Activated CD8-positive, alpha-beta memory T cell treated with anti-CD3 and anti-CD28 coated beads for 1 hour (primary cell): ENCODE measurements at places on chromosomes 6 and 20.

- no peak for DNase-seq
Observed at GRCh38 chr6:12849809-12850198, 133.2 kb downstream of the PHACTR1 start.

- no peak for DNase-seq
Observed at GRCh38 chr6:80029470-80029869, 25.0 kb downstream of the TTK start.

DNA sequence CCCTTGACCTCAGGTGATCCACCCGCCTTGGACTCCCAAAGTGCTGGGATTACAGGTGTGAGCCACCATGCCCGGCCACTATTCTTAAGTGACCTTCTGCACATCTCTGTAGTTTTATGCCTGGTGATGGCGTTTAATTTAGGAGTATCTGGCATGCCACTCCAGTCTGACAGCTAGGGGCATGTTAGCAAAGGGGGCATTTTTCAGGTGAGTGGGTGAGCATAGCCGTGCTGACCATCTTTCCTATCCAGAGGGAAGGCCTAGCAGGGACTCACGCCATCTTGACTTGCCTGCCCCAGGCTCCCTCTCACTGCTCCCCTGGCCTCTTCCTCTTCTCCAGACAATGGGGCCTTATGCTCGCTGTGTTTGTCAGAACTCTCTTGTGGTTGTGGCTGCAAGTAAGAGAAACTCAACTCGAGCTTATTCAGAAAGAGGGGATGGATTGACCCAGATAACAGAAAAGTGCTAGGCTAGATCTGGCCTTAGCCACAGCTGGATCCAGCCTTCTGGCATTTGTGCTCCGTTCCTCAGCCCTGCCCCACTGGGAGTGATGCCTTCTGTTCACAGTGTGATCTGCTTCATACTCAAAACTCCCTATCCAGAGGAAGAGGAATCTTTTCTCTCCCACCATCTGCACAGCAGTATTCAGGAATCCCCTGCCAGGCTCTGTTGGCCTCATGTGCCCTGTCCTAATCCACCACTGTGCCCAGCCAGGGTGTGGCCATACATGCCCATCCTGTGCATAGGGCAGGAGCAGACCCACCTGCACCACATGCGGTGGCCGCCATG lies 174.5 kb upstream of the AKAP12 start:
- DNase-seq, result no peak

GRCh38 chr6:4091941-4092340 lies 13.0 kb upstream of the FAM217A start:
- DNase-seq, result no peak

- DNase-seq, result no peak
Observed at GRCh38 chr20:60003776-60004175, 45.6 kb downstream of the CDH26 start.

DNA sequence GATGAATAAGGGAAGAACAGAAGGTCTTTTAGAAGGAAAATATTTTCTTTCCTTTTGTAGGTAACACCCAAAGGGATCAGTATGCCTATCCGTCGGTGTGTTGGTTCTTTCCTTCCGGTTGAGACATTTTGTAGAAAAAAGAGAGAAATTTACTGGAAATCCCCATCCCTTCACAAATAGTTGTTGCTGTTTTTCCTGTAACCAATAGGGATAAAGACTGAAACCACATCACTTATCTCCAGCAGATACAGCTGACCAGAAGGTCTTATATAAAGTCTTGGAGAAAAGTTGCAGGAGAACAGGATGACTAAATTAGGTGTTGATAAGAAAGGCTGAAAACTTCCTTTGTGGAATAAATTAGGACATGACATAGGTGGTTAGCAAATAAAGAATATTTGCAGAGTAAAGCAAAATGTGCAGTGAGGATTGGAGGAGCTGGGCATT lies 14.8 kb upstream of the HLA-DRB1 start:
- no peak for DNase-seq

- no peak for DNase-seq
Observed at GRCh38 chr6:56766806-56767178, 124.1 kb upstream of the DST start.

GRCh38 chr6:5007531-5007930 lies 3.7 kb upstream of the RPP40 start:
- no peak for DNase-seq
